Caco-2 (cell line): ENCODE measurements at places on chromosomes 7 and 10. TPM values are rescaled to one million over a fixed set of nuclear protein-coding genes. Genes with fewer than 3 reads are reported as not detected.

GRCh38 chr10:21732067-21732772 is 198.2 kb downstream of the MLLT10 start:
- DNase-seq: peak; percentile 72

PPP1R17 gene
- not detected in 2 replicates for total RNA-seq

GRCh38 chr7:4406288-4407058 is 275.6 kb upstream of the FOXK1 start:
- DNase-seq: peak; percentile 15

DNA sequence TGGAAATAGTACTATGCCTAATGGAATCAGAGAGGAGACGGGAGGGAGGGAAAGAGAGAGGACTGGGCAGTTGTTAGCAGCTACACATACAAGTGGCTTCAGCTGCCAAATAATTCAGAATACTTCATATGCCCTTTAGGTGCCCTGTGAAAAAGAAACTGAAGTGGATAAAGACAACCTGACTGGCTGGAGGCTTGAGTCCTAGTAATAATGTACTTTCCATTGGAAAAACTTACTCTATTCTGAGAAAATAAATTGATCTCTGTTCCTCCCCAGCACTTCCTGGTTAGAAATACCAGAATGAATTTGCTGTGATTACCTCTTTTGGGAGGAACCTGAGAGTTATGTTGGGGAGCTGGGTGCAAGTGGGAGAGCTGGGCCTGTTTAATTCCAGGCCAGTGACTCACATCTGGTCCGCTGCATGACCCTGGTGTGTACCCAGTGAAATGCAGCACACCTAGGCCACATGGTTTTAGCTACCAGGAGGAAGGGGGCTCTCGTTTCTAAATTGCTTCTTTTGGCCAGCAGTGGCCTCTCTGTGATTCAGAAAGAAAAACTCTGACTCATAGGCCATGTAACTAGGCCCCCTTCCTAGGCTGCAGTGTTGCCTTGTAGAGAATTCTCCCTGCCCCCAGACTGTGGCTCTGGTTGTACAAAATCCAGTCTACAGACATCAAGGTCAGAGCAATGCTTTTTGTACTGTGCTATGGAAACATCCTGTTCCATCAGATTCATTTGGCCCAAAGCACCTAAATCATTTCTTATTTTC is 6.5 kb downstream of the AGFG2 start:
- DNase-seq: peak; percentile 75

NCF1 gene
- 0.23 TPM in 1 of 2 replicates, not detected in the other for total RNA-seq

DNA sequence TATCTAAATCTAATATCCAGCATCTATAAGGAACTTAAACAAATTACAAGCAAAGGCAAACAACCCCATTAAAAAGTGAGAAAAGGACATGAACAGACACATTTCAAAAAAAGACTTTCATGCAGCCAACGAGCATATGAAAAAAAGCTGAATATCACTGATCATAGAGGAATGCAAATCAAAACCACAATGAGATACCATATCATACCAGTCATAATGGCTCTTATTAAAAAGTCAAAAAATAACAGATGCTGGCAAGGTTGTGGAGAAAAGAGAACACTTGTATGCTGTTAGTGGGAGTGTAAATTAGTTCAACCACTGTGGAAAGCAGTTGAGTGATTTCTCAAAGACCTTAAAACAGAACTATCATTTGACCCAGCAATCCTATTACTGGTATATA is 334.4 kb upstream of the CACNA2D1 start:
- no peak for DNase-seq

DNA sequence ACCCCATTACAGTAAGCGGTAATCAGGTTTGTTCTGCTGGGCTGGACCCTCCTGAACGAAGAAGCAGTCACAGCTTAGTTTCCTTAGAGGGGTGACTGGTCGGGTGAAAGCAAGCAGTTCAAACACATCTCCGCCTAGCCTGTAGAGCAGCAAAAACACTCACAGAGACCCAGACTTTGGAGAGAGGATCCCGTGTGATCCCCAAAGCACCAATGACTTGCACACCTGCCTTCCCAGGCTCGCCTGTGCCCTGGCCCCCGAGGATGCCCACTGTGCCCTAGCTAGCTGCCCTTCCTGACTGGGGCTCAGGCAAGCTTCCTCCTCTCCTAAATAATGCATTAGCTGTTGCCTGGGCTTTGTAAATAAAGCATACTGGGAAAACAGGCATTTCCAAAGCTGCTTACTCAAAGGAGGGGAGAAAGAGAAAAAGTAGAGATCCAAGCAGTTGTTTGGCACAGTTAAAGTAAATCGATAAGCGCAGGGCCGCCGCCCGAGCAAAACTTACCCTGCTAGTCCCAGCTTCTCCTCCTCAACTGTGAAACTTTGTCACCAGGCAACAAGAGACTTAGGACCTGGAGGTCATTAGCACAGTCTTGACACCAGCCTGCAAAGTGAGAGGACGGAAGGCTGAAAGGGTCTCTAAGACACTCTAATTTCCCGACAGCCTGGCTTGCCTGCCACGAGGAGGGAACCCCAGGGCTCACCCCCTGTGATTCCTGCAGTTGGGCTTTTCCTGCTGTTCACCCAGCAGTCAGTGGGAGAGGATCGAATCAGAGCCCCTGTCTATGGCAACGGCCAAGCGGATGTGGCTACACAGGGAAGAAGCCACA is 4.8 kb downstream of the LRRC18 start:
- DNase-seq: no peak
